ENCODE measurements at places on chromosomes 12 and 14. TPM values are rescaled to one million over a fixed set of nuclear protein-coding genes. Genes with fewer than 3 reads are reported as not detected.
A peak's percentile ranks its signal among the peaks of the same experiment; 100 is the strongest.

The HOXC6 gene
- total RNA-seq = not detected

GRCh38 chr14:35533357-35534207 is at the start of gene INSM2:
INSM2 (plus strand) TSS chr14:35534164; CDS start chr14:35534253, 89 bp downstream.
- DNase-seq = peak; percentile 57

The RDH11 gene
- 42.5 TPM for total RNA-seq

The PTCSC3 gene
- total RNA-seq = not detected

The C12orf50 gene
- total RNA-seq = not detected

The ANO2 gene
- not detected for total RNA-seq

- no peak for DNase-seq
Observed at GRCh38 chr12:65432114-65432513, 153.6 kb downstream of the MSRB3 start.
